ENCODE measurements at places on chromosomes 1 and 21. TPM values are rescaled to one million over a fixed set of nuclear protein-coding genes. Genes with fewer than 3 reads are reported as not detected.

COL11A1 gene
- not detected for total RNA-seq

HEYL gene
- not detected for total RNA-seq

NKAIN1 gene
- not detected for total RNA-seq

SLC2A5 gene
- total RNA-seq = not detected

RNF2 gene
- total RNA-seq = 18.3 TPM

TSNAX gene
- 44.2 TPM for total RNA-seq

LCE1C gene
- total RNA-seq = not detected

TAL1 gene
- not detected for total RNA-seq

FCRLA gene
- not detected for total RNA-seq

ANKRD45 gene
- total RNA-seq = not detected

UBE2J2 gene
- 60.2 TPM for total RNA-seq

CR2 gene
- 0.05 TPM for total RNA-seq

PKN2 gene
- total RNA-seq = 28.6 TPM

CACNA1S gene
- total RNA-seq = not detected

ASCL5 gene
- total RNA-seq = not detected

TNFRSF25 gene
- 121 TPM for total RNA-seq

KCNJ6 gene
- not detected for total RNA-seq

RXRG gene
- not detected for total RNA-seq

KDF1 gene
- 0.41 TPM for total RNA-seq

DIO1 gene
- total RNA-seq = not detected

ASPM gene
- 66.3 TPM for total RNA-seq

VTCN1 gene
- not detected for total RNA-seq

TNFRSF1B gene
- 238 TPM for total RNA-seq

PRR9 gene
- total RNA-seq = not detected

IL20 gene
- not detected for total RNA-seq

GJA5 gene
- total RNA-seq = not detected

ADAM15 gene
- total RNA-seq = 50.7 TPM

FAF1 gene
- 64.3 TPM for total RNA-seq

LCE6A gene
- total RNA-seq = not detected

NPPA gene
- total RNA-seq = not detected

MYBPH gene
- total RNA-seq = not detected

GJA8 gene
- total RNA-seq = not detected

DVL1 gene
- total RNA-seq = 34.7 TPM

ITGB2 gene
- 565 TPM for total RNA-seq

IVL gene
- not detected for total RNA-seq

LCE2C gene
- not detected for total RNA-seq

CAMK1G gene
- total RNA-seq = not detected

MRPS15 gene
- total RNA-seq = 91.4 TPM

FCAMR gene
- not detected for total RNA-seq

SHE gene
- not detected for total RNA-seq

ALDH4A1 gene
- 3.9 TPM for total RNA-seq

OR2M3 gene
- not detected for total RNA-seq

SYCP1 gene
- total RNA-seq = not detected

EEIG2 gene
- total RNA-seq = 12.2 TPM

LRRC39 gene
- 0.82 TPM for total RNA-seq

INTS11 gene
- total RNA-seq = 112 TPM

OR2AK2 gene
- total RNA-seq = not detected

EFNA1 gene
- 0.25 TPM for total RNA-seq

MIA3 gene
- total RNA-seq = 63.9 TPM

ARHGAP30 gene
- 324 TPM for total RNA-seq

CLCA4 gene
- not detected for total RNA-seq

GOLT1A gene
- not detected for total RNA-seq

LAPTM5 gene
- 580 TPM for total RNA-seq

TRABD2B gene
- not detected for total RNA-seq

KRTAP19-1 gene
- total RNA-seq = not detected

TMEM52 gene
- total RNA-seq = 0.48 TPM

Measured in activated naive CD4-positive, alpha-beta T cell treated with anti-CD3 and anti-CD28 coated beads, Interleukin-2, amount 10 ng/mL, durations not matched to agents 5 hours and 36 hours (primary cell).